ENCODE measurements at places on chromosomes 3 and 15.
A peak's percentile ranks its signal among the peaks of the same experiment; 100 is the strongest.

- DNase-seq: no peak
These were observed 13.5 kb downstream of the SLCO3A1 start for GRCh38 chr15:91866971-91867372.

DNA sequence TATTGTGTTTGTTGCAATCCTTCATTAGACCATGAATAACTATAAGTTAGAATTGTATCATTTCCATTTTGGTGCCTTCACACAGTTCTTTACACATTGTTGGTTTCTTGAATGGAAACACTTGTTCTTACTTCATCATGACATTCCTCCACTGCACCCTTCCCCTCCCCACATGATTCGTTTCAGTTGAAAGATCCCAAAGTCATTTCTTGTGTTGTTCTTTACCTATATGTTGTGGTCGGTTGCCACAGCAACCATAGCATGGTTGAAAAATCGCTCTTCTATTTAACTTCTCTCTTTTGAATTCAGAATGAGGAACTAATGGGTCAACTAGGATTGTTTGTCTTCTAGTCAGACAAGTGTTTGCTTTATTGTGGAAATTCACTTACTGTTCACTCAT lies 103.3 kb downstream of the IL1RAP start:
- no peak for DNase-seq

DNA sequence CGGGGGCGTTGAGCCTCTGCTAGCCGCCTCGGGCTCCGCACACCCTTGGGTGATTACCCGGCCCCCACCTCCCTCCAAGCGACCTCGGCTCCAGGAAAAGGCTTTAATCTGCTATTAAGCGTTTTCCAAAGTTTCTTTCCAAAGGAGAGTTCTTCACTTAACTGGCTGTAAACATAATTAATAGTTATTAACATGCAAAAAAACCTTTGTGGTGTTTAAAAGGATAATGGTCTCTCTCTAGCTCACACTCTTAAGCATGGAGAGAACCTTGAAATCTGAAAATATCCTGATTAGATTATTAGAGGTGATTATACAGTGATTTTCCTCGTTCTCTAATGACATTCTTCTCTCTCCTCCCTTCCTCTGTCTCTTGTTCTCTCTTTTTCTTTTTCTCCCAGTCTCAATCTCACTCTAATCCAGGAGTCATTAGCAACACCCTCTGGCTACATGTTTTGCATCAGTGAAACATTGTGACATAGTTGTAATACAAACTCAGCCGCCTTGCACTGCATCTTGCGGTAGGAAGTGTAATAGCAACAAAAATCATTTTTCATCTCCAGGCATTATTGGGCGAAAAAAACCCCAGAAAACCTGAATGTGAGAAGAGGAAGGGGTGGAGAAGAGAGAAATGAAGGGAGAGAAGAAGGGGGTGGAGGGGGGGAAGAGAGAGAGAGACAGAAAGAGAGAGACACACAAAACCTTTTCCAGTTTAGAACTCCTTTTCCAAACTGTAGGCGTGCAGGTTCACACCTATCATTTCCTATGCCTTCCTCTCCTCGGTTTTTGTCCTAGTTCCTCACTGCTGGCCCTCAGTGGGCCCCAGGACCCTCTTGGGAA lies 24.4 kb downstream of the NR2F2 start:
- no peak for DNase-seq

DNA sequence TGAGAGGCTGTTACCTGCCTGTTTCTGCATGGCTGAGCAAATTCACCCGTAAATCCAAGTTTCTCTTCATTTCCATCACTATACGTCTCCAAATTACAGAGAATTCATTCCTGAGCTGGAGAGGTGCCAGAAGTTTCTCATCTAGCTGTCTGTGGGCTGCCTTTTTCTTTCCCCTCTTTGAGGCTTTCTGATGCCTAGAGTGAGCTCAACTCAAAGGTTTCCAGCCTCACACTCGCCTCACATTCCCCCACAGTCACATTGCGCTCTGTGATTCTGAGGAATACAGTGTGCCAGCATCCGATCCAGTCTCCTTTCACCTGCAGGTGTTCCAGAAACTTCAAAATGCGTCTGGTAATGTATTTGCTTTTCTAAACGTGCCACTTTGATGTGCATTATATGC lies 267.2 kb downstream of the MFSD1 start:
- DNase-seq: no peak

- DNase-seq: no peak
These were observed 92.0 kb downstream of the GABRG3 start for GRCh38 chr15:27062951-27063350.

DNA sequence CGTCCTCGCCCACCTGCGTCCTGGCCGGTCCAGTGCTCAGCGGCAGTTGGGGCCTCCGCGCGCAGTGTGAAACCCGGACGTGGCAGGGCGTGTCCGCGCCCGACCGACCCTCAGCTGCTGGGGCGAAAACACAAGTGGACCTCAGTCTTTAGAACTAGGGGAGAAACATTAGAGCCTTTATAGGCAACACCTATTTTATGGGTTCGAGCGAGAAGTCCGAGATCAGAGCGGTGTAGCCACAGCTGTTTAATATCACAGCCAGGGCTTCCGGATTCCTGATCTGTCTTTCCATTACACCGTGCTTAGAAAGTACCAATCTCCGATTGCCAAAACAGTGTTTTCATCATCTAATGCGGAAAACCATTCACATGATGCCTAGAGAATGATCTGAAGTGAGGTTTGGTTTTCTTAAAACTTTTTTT lies 506 bp downstream of the RAD51 start:
- no peak for DNase-seq

- no peak for DNase-seq
These were observed 520.0 kb downstream of the GABRG3 start for GRCh38 chr15:27490867-27491595.

GRCh38 chr3:23735062-23735461 lies 70.7 kb upstream of the UBE2E1 start:
- no peak for DNase-seq

DNA sequence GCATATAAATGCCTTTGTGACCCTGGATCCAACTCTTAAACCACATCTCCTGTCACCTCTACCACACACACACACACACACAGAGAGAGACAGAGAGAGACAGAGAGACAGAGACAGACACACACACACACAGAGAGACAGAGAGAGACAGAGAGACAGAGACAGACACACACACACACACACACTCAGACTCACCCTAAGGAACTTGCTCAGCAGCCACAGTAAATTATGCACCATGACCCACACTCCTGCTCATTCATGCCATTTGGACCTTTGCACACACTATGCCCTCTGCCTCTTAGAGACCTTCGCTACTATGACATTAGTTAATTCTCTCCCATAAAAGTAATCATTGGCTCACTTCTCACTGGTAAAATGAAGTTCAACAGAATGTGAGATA lies 275.7 kb downstream of the ADAMTSL3 start:
- DNase-seq: no peak

- no peak for DNase-seq
These were observed 84.1 kb downstream of the BOC start for GRCh38 chr3:113295463-113295862.

DNA sequence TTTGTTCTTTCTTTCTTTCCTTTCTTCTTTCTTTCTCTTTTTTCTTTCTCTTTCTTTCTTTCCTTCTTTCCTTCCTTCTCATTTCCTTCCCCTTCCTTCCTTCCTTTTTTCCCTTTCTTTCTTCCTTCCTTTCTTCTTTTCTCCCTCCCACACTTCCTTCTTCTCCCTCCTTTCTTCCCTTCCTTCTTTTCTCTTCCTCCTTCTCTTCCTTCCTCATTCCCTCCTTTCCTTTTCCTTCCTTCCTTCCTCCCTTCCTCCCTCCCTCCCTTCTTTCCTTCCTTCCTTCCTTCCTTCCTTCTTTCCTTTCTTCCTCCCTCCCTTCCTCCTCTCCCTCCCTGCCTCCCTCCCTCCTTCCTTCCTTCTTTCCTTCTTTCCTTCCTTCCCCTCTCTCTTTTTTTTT lies 755.7 kb upstream of the GRM7 start:
- DNase-seq: no peak

- no peak for DNase-seq
These were observed 100.0 kb downstream of the MAP4 start for GRCh38 chr3:47916201-47916600.

DNA sequence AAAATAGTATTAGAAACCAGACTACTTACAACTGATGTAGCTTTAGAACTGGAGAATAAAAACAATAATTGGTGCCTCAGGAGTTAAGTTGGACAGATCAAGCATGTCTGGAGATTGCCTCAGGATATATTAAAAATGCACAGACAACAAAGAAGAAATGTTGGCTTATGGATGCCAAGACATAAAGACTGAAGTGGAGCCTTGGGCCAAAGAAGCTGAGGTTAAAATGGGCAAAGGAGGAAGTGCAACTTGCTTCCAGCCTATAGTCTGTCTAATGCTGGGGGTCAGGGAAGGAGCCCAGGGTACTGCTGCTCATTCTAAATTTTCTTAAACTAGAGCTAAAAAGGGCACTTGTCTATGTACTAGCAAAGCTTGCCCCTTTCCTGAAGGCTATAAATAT lies 77.5 kb downstream of the ESYT3 start:
- DNase-seq: no peak

GRCh38 chr15:88651971-88652370 lies 13.2 kb downstream of the ISG20 start:
- DNase-seq: no peak

- no peak for DNase-seq
These were observed 4.6 kb downstream of the IGDCC3 start for GRCh38 chr15:65373163-65373651.

GRCh38 chr15:56980473-56980872 lies 62.0 kb downstream of the TCF12 start:
- DNase-seq: no peak

DNA sequence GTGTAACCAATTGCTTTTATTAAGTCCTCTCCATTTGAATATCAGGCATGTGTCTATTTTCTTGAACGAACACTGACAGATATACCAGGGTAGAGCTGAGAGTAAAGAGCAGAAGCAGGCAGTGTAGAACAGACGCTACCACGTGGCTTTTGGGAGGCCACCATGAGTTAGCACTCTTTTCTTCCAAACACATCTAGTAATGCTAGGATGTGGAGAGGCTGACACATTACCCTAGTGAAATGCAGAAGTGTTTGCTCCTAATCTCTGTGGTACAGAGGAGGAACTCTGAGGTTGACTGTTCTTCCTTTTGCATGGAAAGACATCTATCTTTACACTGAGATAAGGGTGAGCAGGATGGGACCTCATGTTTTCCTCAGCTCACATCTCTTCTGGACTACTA lies 216.3 kb downstream of the SATB1 start:
- DNase-seq: no peak

GRCh38 chr3:174110761-174111160 lies 713.2 kb downstream of the NLGN1 start:
- DNase-seq: no peak

- DNase-seq: no peak
These were observed 61.4 kb downstream of the ZNF609 start for GRCh38 chr15:64521726-64522164.

GRCh38 chr3:126342991-126343648 lies 14.1 kb downstream of the KLF15 start:
- peak; percentile 3 for DNase-seq

DNA sequence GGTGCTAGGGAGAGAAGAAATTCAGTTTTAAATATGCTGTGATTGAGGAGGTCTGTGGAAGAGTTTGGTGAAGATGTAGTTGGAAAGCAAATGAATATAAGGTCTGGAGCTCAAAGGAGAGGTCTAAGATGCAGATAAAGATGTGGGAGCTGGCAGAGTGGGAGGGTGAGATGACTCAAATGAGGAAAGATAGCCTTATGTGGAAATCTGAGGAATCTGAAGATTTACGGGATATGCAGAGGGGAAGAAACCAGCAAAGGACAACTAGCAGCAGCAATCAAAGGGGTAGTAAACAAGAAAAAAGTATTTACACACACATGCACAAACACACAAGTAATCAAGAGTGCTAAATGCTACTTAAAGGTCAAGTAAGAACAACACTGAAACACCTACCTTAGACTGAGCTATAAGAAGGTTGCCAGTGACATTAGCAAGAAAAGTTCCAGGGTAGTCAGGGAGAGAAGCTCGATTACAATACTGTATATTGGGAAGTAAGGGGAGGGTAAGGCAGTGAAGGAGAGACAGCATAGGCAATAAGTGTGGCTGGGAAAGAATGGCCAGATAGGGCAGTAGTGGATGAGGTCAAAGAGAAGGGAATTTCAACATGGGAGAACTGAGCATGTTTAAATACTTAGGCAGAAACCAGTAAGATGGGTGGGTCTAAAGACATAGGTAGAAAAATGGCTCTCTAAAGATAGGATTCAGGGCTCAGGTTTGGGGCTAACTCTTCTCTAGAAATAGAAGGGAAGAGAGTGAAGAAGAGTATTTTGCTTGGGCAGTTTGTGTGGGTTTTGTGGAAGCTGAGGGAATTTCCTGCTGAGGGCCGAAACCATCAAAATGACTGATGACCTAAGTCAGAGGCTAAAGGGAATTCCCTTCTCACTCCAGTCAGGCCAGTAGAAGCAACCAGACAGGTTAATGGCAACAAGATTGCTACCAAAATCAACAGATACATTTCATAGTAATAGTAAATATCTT lies 8.9 kb downstream of the CMTM6 start:
- DNase-seq: no peak

- DNase-seq: no peak
These were observed 28.6 kb upstream of the TGFBR2 start for GRCh38 chr3:30577788-30578187.

- no peak for DNase-seq
These were observed 14.8 kb upstream of the ZNF639 start for GRCh38 chr3:179308001-179308400.

DNA sequence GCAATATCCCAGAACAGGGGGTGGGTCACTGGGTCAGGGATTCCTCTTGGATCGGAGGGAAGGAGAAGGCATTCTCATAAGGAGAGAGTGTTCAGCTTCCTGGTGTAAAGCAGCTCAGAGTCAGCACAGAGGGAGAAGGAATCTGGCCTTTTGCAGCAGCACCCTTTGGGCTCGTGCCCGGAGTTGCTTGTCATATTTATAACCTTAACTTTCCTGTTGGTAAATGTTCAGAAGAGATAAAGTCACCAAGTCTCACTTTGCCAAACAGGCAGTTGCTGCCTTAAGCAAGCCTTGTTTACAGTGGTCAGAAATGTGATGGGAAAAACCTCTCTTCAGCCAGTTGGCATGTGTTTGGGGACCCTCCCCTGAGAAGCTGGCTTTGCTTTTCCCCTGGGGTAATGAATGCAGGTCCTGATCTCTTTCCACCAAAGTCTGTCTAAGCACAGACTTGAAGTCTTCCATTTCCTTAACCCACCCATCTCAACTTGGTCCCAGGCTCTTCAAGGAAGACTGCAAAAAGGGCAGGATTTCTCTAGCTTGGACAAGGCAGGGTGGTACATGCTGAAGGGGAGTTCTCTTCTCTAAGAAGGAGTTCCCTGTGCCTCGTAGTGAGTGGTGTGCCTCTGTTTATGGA lies 206.9 kb upstream of the BHLHE40 start:
- peak; percentile 90 for DNase-seq

DNA sequence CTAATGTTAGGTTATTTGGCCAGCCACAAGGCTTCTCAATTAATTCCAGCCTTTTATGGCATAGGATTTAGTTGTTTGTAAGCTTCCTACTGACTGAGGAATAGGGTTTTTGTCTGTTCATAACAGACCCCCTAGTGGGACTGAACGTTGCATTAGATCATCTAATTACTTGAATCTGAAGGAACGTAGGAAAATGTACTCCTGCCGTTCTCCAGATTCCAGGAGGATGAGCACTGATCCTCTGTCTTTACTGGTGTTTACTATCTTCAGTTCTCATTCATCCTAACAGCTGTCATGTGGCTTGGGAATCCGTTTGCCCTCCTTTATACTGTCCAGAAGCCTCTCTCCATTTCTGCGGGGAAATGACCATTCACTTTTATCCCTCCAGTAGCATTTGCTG lies 52.7 kb downstream of the RAD54L2 start:
- DNase-seq: no peak

All from pancreas (tissue), 10 donors.